ENCODE measurements at places on chromosomes 7 and 10. TPM values are rescaled to one million over a fixed set of nuclear protein-coding genes. Genes with fewer than 3 reads are reported as not detected.

- no peak overlapping the region for H3K4me3 ChIP-seq
- H3K36me3 ChIP-seq = no peaks in the 10 kb centered on the region
- no peak for DNase-seq
- H3K27ac ChIP-seq = no peak overlapping the region
- H3K4me1 ChIP-seq = no peaks in the 10 kb centered on the region
- no peaks in the 10 kb centered on the region for H3K27me3 ChIP-seq
Measured at GRCh38 chr10:44519361-44519760, 134.5 kb upstream of the CXCL12 start.

DNA sequence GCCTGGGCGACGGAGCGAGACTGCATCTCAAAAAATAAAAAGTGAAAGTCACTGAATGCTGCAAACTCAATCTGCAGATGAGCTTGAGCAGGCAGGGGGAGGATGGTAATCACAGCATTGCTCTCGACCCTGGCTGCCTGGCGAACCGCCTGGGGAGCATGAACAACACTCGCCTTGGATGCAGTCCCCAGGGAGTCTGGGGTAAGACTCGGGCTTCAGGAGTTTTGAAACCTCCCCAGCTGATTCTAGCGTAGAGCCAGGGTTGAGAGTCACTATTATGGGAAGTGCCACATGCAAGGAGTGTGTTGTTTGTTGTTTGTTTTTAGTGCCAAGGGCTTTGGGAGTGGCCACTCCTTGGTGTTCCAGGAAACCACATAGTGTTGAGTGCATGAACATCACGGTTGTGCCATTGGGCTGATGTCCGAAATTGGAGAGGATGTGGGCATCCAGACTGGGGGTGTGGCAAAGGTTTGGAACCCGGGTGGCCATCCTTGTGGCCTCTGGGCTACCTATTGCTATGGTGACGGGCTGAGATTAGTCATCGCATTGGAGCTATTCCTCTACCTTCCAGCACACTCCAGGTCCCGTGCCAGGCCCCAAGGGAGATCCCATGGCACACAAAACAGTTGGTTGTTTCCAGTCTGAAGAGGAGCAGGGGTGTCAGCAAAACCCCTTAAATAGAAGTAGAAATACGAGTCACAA, 92.6 kb downstream of the RGS10 start:
- H3K4me3 ChIP-seq = no peak overlapping the region
- H3K4me1 ChIP-seq = peaks cover 6% of the 10 kb centered on the region
- no peaks in the 10 kb centered on the region for H3K27me3 ChIP-seq
- no peak for DNase-seq
- no peak overlapping the region for H3K27ac ChIP-seq

DNA sequence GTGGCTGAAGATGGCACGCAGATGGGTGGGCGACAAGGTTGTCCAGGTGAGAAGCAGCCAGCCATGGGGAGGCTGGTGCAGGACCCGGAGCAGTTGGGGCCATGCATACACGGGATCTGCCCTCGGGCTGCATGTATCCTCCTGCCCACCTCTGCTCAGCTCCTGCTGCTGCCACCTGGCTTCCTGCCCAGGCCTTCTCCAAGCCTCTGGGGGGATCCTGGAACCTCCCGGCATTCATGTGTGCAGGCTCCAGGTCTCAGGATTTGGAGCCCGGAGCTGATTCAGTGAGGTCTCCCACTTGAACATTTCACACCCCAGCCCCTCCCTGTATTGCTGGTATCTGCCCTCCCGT, 27.0 kb downstream of the PDGFA start:
- DNase-seq = no peak
- H3K4me1 ChIP-seq = no peaks in the 10 kb centered on the region
- H3K27me3 ChIP-seq = no peaks in the 10 kb centered on the region
- no peaks in the 10 kb centered on the region for H3K36me3 ChIP-seq
- no peak overlapping the region for H3K27ac ChIP-seq
- no peak overlapping the region for H3K4me3 ChIP-seq

DNA sequence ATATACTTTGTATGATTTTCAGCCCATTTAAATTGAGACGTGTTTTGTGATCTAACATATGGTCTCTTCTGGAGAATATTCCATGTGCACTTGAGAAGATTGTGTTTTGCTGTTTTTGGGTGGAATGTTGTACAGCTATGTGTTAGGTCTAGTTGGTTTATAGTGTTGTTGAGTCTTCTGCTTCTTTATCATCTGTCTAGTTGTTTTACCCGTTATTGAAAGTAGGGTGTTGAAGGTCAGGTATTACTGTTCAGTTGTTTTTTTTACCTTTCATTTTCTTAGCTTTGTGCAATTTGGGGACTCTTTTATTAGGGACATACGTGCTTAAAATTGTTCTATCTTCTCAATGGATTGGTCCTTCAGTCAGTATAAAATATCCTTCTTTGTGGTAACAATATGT, 18.5 kb downstream of the SEPTIN7 start:
- H3K27me3 ChIP-seq = no peaks in the 10 kb centered on the region
- DNase-seq = no peak
- peaks cover 18% of the 10 kb centered on the region for H3K4me1 ChIP-seq
- no peaks in the 10 kb centered on the region for H3K36me3 ChIP-seq

DNA sequence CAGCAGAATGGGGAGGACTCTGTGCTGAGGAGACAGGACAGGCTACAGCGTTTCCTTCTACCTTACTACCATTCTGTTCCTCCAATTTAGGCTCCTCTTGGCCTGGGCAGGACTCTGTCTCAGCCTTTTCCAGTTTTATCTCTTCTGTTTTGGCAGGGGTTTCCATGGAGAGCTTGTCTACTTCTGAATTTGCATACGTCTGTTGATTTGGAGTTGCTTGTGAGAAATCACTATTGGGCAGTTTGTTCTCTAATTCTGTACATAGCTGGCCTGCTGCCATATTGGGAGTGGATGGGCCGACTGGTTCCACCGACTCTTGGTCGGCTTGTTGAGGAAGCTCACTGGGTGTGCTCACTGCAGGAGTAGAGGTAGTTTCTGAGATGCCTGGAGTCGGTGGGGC, 136.8 kb downstream of the GALNT11 start:
- no peaks in the 10 kb centered on the region for H3K27me3 ChIP-seq
- H3K36me3 ChIP-seq = peaks cover 18% of the 10 kb centered on the region
- no peak overlapping the region for H3K27ac ChIP-seq

DNA sequence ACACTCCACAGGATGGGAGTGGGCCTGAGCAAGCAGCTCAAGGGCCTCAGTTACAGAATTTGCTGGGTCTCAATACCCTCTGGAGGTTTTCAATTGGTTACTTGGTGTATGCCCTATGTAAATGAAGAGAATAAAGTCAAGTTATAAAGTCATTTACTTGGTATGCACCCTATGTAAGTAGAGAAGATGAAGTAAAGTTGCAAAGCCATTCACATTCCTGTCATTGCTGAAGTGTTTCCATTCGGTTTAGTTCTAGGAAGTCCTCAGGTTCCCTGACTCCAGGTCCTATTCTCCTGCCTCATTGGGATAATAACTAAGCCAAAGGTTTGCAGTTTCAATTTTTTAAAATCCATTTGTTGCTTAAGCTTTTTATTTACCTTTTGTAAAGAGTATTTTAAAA, 272.6 kb upstream of the NPSR1 start:
- no peak overlapping the region for H3K4me3 ChIP-seq
- H3K4me1 ChIP-seq = no peaks in the 10 kb centered on the region
- no peak overlapping the region for H3K27ac ChIP-seq
- no peaks in the 10 kb centered on the region for H3K27me3 ChIP-seq

DNA sequence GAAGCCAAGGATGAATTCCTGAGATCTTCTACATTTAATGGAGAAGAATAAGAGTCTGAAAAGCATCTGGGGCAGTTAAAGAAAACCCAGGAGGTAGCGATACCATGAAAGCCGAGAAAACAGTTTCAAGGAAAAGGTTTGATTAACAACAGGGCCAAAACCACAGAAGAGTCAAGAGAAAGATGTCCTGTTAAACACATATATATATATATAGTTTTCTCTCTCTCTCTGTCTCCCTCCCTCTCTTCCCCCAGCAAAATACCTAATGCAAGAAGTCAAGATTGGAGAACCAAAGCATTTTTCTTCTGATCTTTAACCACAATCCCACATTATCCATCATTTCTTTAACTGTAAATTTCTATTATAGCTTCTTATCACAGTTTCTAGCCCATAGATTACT, 261.4 kb downstream of the SNX13 start:
- H3K4me1 ChIP-seq = peaks cover 10% of the 10 kb centered on the region
- no peak for DNase-seq
- no peak overlapping the region for H3K27ac ChIP-seq
- H3K4me3 ChIP-seq = no peak overlapping the region

DNA sequence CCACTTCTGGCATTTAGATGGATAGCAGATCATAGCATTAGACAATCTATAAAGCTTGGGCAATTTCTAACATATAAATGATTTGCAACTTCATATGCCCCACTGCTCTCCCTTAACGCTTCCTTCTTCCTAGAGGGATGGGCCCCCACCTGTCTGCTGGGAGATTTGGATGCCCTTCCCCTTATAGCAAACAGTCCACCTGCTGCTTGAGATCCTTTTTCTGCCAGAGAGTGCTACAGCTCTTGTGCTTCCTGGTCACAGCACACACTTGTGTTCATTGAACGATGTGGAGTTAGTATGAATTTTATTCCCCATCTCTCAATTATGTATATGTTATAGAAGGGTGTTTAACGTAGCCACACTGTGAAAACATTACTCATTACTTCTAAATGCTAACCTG, 10.4 kb upstream of the PCGF5 start:
- H3K36me3 ChIP-seq = no peaks in the 10 kb centered on the region
- H3K4me1 ChIP-seq = peaks cover 6% of the 10 kb centered on the region
- H3K4me3 ChIP-seq = no peak overlapping the region

- no peaks in the 10 kb centered on the region for H3K36me3 ChIP-seq
- H3K4me1 ChIP-seq = no peaks in the 10 kb centered on the region
- H3K27me3 ChIP-seq = no peaks in the 10 kb centered on the region
- DNase-seq = no peak
Measured at GRCh38 chr7:127154958-127155357, 97.8 kb downstream of the GRM8 start.

DNA sequence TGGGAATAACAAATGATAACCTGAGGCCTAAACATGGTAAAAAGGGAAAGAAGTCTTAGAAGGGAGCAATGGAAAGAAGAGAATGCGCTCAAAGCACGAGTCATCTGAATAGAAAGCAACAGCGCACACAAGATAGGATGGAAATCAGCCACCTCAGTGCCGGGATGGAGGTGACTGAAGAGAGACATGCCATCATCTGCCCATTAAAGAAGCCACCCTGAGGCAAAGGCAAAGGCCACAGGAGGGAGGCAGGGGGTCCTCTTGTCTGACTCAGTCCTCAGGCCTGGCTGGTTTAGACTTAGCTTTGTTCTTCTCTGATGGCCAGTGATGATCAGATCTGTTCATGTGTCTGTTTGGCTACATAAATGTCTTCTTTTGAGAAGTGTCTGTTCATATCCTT, 180.6 kb downstream of the CHCHD3 start:
- H3K36me3 ChIP-seq = no peaks in the 10 kb centered on the region
- no peaks in the 10 kb centered on the region for H3K4me1 ChIP-seq
- H3K27me3 ChIP-seq = no peaks in the 10 kb centered on the region
- no peak overlapping the region for H3K27ac ChIP-seq
- no peak overlapping the region for H3K4me3 ChIP-seq

DNA sequence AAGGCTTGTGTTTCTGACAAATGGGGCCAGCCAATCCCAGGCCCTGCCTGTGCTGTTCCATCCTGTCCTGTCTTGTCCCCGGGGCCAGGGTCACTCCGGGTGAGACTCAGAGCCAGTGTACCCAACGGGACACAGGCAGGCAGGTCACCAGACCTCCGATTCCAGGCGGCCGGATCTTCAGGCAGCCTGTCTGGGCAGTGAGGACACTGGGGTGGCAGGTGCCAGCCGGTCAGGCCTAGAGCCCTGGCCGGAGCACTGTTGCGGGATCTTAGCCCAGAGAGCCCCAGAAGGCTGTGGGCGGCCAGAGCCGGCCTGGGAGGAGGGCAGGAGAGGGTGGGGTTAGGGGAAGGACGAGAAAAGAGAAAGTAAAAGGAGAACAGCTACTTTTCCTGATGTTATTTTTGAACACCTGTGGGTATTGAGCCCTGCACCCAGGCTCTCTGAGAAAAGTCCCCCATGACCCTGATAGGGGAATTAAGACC, 134.3 kb upstream of the TNRC18 start:
- H3K4me1 ChIP-seq = no peaks in the 10 kb centered on the region
- peak overlapping the region; percentile 98 for H3K27ac ChIP-seq
- H3K27me3 ChIP-seq = no peaks in the 10 kb centered on the region
- H3K4me3 ChIP-seq = peak overlapping the region; percentile 25

- H3K4me1 ChIP-seq = no peaks in the 10 kb centered on the region
- no peak for DNase-seq
- H3K4me3 ChIP-seq = no peak overlapping the region
- H3K27me3 ChIP-seq = no peaks in the 10 kb centered on the region
- H3K27ac ChIP-seq = no peak overlapping the region
- no peaks in the 10 kb centered on the region for H3K36me3 ChIP-seq
Measured at GRCh38 chr7:34036051-34036920, 130.9 kb downstream of the BMPER start.

The PAX2 gene
- total RNA-seq = not detected

The CALML5 gene
- total RNA-seq = not detected

The GPR26 gene
- not detected for total RNA-seq

The LLCFC1 gene
- not detected for total RNA-seq

The CCL26 gene
- not detected for total RNA-seq

The AASS gene
- total RNA-seq = 141 TPM

The PHKG1 gene
- 1.3 TPM for total RNA-seq

The ANKRD7 gene
- total RNA-seq = 0.66 TPM

The CPA2 gene
- total RNA-seq = 2.2 TPM

The ITGA8 gene
- total RNA-seq = 1.5 TPM

The OGDHL gene
- not detected for total RNA-seq

The TMEM273 gene
- total RNA-seq = 18.6 TPM

Data from tibial nerve (tissue), 4 donors.